ENCODE measurements at places on chromosomes 1 and 21.
A peak's percentile ranks its signal among the peaks of the same experiment; 100 is the strongest.

DNA sequence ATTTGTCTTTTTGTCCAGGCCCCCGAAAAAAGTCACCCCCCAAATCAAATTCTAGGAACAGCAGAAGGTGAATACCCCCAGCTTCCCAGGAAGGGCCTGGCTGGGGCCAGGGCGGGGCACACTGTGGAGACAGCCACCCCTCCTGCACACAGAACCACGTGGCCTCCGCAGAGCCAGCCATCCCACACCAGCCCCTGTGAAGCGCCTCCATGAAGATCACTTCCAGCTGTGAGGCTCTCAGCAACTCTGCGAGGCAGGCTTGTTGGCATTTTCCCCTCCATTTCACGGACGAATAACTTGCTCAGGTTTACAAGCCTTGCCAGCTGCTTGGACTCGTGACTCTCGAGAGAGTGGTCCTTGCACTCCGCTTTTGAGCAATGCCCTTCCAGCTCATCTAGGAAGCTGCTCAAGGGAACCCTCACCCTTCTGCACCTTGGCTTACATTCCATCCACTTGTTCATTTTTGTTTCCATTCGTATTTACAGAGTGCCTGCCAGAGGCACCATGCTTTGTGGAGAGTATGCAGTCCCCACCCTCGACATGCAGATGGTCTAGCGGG, 48.2 kb downstream of the SYT6 start:
- DNase-seq, result no peak

DNA sequence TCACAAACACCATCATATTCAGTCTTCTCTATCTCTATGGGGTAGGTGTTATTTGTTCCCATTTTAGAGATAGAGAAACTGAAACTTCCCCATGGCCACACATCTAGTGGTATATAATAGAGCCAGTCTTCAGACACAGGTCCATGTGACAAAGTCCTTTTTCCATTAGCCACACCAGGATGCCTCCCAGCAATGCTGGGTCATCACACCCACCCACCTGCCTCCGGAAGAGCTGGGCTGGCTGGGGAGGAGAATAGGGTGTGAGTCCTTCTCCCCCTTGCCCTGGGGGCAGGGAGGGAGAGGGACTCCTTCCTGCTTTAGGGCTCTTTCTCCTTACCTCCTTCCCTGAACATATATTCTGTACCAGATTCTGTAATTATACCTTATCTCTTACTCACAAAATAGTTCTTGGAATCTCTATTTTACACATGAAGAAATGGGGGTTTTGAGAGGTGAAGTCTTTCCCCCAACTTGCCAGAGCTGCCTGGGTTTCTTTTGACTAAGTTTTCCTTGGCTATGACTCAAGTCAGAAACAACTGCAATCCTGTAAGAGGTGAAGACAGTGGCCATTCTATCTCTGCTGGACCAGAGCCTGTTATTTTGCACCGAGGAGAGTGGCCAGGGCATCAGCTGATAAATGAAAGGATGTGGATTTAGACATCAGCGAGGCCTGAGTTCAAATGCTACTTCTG, 30.0 kb downstream of the SOX13 start:
- DNase-seq, result peak; percentile 38

GRCh38 chr1:21935891-21936365, 1.2 kb downstream of the HSPG2 start:
- DNase-seq, result no peak

DNA sequence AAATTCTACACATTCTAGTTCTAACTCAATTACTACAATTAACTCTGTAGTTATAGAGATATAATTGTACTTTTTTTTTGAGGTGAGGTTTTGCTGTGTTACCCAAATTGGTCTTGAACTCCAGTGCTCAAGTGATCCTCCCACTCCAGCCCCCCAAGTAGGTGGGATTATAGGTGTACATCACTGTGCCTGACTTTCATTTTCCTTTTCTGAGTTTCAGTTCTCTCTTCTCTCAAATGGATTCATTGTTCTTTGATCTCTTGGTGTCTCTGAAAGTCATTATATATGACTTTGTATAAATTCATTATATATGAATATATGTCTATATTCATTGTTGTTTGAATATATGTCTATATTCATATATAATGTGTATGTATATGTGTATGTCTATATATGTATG, 74.0 kb upstream of the GALNT2 start:
- no peak for DNase-seq

GRCh38 chr1:235888119-235888643, 21.5 kb upstream of the LYST start:
- no peak for DNase-seq

- no peak for DNase-seq
These were observed 47.3 kb upstream of the COL18A1 start for GRCh38 chr21:45357436-45358260.

DNA sequence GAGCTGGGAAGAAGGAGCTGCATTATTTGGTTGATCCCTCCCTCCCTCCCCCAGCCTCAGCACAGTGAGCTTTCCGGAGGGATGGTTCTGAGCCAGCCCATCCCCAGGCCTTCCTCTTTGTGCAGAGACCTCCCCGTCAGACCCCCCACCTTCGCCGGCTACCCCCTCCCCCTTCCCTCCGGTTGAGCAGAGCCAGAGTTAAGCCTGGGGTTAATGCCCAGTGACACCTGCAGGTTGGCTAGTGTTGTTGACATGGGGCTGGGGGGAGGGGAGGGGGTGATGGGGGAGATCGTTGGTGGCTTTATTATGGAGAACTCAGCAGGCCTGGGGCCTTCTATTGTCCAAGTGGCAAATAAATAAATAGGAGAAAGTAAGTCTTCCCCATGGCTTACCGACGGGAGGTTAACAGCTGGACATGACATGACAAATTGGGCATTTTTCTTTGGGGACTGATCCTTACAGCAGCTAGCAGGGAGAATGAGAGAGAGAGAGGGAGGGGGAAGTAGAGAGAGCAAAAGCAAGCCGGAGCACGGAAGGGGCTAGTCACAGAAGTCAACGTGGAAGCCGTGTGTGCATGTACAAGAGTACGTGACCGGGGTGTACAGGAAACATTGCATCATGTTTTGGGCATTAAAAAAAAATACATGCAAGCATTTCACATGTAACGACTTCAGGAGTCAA, 131.1 kb downstream of the TMEM53 start:
- DNase-seq, result no peak

- DNase-seq, result no peak
These were observed 207.4 kb downstream of the PDE4B start for GRCh38 chr1:66000033-66000637.

- DNase-seq, result no peak
These were observed 361.6 kb upstream of the PLD5 start for GRCh38 chr1:242886137-242886536.

GRCh38 chr1:228071839-228072657, 10.5 kb upstream of the ARF1 start:
- DNase-seq, result no peak

DNA sequence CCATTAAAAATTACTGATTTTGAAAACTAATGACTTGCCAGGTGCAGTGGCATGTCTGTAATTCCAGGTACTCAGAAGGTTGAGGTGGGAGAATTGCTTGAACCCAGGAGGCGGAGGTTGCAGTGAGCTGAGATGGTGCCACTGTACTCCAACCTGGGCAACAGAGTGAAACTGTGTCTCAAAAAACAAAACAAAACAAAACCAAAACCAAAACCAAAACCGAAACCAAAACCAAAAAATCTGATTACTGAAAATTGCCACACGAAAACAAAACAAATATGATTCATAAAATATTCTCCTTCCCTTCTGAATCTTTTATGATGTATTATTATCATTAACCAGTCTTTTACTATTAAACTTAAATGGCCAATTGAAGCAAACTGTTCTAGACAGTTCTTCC, 74.1 kb downstream of the SERINC2 start:
- no peak for DNase-seq

DNA sequence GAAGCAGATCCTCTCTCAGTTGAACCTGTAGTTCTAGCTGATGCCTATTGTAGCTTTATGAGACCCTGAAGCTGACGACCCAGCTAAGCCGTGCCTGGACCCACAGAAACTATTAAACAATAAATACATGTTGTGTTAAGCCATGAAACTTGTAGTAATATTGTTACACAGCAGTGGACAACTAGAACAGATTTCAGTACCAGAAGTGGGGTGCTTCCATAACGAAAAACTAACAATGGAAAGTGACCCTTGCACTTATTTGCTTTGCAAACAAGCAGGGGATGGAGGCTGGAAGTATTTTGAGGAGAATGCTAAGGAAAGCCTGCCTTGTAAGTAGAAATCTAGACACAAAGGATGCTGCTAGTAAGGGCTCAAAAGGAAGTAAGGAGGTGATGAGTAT, 18.1 kb upstream of the HEATR1 start:
- no peak for DNase-seq

DNA sequence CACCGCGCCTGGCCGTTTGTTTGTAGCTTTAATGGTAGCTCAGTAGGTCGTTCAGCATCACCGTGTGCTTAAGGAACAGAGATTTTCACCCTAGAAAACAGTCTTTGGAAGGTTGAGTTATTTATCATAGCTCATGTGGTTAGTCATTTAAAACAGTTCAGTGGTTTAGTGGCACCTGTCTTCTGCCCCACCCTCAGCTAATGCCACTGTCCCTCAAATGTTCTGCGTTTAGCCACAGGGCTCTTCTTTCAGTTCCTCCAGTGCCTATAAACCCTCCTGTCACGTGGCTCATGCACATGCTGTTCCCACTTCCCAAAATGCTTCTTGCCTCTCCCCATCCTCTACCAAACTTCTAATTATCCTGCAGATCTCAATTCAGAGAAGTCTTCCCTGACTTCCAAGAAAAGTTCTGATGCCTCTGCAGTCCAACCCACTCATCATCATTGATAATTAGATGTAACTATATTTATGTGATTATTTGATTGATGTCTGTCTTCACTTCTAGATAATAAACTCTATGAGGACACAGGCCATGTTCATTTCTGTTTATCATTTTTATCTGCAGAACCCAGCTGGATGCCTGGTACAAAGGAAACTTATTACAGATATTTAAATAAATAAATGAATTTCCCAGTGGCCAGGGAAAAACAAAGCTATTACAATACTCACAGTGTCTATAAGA, 14.4 kb upstream of the DIPK1A start:
- no peak for DNase-seq

DNA sequence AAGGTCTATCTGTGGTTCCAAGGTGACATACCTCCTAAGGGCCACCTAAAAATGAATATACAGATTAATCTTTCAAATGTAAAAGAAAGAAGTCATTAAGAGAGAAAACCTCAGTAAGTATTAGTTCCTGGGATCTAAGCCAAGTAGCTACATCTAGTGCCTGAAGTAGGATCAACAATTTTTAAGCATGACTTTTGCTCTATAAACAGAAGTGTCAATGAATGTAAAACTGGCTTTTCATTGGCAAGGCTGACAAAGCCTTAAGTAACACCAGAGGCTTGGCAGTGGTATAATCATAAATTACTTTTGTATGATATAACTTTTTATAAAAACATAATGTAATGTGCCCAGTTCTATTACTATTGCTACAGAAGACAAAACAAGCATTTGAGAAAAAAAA, 12.2 kb upstream of the ACADM start:
- no peak for DNase-seq

GRCh38 chr1:72915581-72915980, 633.2 kb upstream of the NEGR1 start:
- DNase-seq, result no peak

GRCh38 chr1:26856604-26857469, 6.1 kb upstream of the SFN start:
- DNase-seq, result no peak

DNA sequence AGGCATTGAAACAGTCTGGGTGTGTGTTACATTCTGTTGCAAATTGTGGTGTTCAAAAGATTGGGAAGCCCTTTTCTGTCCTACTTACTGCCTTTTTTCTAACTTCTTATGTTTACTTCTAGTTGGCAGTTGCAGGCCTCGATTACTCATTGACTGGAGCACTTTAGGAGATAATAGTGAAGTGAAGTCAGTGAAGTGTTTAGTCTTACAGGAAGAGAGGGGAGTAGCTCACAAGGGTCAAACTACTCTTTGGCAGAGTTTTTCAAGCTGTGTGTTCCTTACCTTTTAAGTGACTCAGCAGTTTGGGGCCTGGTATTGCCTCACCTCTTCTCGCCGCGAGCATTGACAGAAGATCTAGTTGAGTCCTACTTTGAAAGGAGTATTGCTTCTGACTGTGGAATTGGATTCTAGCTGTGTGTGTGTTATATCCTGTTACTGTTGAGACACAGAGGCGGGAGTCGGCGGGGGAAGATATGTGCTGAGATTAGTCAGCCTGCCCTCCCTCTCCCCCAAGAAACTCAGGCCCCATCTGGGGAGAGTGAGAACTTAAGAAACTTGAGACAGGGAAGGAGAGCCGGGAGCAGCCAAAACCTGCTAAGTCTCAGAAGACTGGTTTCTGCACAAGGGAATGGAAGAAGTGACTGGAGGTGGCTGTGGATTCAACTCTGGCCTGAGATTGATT, 19.3 kb downstream of the AHCYL1 start:
- DNase-seq, result peak; percentile 89

DNA sequence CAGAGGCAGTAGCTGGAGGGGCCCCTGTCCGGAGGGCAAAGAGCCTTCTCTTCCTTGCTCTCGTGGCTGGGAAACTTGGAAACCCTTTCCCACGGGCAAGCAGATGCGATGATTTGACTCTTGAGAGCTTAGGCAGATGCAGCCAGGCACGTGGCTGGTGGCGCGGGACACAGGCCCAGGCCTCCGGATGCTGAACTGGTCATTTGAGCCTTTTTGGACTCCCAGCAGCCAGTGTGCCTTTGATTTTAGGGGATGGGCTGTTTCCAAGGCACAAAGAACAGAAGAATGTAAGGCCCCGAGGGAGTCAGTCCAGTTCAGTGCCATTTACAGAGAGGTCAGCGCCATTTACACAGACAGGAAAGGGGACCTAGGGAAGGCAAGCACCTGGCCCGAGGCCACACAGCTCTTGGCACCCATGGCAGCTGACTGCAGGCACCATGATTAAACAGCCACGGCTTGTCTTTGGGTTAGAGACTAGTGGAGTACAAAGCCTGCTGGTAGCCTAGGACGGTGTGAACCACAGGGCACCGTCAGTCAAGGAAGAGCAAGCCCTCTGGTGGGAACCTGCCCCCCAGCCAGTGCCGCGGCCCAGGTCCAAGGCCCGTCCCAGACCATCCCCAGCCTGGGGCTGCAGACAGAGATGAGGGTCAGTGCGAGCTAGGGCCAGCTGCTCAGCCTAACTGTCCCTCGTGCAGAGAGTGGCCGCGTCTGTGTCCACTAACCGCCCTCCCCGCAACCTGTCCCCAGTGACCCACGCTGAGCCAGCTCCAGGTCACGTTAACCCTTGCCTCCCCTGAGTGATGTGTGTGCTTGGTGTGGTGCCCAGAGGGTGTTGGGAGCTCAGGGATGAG, 20.4 kb upstream of the CCDC27 start:
- no peak for DNase-seq

DNA sequence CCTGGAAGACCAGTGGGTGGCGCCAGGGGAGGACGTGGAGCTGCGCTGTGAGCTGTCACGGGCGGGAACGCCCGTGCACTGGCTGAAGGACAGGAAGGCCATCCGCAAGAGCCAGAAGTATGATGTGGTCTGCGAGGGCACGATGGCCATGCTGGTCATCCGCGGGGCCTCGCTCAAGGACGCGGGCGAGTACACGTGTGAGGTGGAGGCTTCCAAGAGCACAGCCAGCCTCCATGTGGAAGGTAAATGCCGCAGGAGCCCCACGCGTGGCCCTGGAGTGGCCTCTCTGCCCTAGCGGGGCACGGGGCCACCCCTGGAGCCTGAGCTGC, 75.2 kb downstream of the OBSCN start:
- no peak for DNase-seq

- no peak for DNase-seq
These were observed 25.6 kb downstream of the SYT11 start for GRCh38 chr1:155884982-155885381.

- DNase-seq, result no peak
These were observed 1.0 kb upstream of the DMRTA2 start for GRCh38 chr1:50424045-50424883.

GRCh38 chr21:46660505-46660904, 25.0 kb downstream of the PRMT2 start:
- DNase-seq, result no peak
